ENCODE measurements at places on chromosomes 4 and X.

- DNase-seq = no peak
These were observed 33.0 kb downstream of the MOB1B start for GRCh38 chr4:70935038-70935695.

- DNase-seq = no peak
These were observed 126.5 kb downstream of the KIT start for GRCh38 chr4:54784161-54784671.

- DNase-seq = no peak
These were observed 167.8 kb upstream of the PCDH18 start for GRCh38 chr4:137700072-137700471.

DNA sequence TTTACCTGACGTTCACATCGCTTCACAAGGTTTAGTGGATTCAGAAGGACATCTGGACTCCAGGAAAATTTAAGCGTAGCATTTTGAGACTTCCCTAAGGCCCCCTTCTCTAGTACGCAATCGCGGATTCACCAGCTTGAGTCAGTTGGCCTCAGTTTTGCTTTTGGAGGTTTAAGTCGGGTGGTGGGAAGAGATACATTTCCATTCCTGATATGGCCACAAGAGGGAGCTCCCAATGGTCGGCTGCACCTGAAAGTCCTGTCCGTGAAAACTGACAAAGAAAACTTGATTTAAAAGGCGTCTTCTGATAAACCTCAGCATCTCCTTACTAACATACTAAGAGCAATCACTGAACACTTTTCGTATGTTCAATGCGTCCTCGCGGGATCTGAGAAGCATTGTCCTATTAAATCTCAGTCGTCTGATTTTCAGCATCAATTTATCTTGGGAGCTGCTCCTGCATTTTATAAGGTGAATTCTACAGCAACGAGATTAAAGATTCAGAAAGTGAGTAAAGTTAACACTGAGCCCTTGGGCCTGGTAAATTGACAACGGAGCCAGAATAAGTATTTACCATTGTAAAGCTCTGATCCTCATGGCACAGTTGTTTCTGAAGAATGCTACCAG is 50.6 kb downstream of the LGI2 start:
- DNase-seq = no peak

GRCh38 chr4:2570551-2571222 is 34.2 kb downstream of the FAM193A start:
- DNase-seq = peak; percentile 11

DNA sequence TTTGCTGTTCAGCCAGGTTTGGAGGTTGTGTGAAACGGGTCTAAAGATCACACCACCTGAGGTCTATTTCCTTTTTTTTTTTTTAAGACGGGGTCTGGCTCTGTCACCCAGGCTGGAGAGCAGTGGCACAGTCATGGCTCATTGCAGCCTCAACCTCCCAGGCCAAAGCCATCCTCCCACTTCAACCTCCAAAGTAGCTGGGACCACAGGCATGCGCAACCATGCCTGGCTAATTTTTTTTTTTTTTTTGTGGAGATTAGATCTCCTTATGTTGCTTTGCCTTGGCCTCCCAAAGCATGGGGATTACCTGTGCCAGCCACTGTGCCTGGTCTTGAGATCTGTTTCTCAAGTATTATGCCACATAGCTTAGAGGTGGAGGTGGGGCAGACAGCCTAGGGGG is 49.2 kb upstream of the ELOVL6 start:
- DNase-seq = no peak

DNA sequence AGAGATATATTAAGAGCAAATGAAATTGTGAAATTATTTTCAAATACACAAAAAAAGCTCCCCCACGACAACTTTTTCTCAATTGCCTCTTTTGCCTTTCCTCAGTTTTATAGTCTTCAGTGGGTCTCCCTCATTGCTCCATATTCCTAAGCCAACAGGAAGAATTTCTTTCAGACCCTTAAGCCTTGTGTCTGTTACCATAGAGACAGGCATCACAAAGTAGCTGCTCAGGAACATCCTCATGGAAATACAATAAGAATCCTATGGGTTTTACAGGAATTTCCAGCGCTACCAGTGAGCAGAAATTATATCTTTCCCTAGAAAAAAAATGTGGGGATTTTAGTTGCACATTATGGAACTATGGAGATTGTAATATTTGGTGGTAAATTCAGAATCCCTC is 121.9 kb upstream of the DMD start:
- DNase-seq = no peak

- no peak for DNase-seq
These were observed 42.1 kb downstream of the TMEM165 start for GRCh38 chr4:55437823-55438222.

DNA sequence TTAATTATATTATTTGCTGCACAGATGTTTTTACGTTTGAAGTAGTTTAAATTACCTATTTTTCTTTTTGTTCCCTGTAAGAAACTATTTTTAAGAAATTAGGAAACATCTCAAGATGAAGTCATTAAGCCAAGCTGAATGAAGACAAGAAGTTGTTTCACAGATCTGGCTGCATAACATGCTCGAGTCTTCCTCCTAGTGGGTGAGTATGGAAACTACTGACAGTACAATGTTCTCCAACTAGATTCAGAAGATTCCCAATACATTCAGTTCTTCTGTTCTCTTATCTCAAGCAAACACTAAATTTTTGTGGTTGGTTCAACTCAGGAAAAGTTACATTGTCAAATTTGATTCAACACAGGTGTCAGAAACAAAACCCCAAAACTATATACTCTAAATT is 256.8 kb upstream of the VCX start:
- DNase-seq = no peak

DNA sequence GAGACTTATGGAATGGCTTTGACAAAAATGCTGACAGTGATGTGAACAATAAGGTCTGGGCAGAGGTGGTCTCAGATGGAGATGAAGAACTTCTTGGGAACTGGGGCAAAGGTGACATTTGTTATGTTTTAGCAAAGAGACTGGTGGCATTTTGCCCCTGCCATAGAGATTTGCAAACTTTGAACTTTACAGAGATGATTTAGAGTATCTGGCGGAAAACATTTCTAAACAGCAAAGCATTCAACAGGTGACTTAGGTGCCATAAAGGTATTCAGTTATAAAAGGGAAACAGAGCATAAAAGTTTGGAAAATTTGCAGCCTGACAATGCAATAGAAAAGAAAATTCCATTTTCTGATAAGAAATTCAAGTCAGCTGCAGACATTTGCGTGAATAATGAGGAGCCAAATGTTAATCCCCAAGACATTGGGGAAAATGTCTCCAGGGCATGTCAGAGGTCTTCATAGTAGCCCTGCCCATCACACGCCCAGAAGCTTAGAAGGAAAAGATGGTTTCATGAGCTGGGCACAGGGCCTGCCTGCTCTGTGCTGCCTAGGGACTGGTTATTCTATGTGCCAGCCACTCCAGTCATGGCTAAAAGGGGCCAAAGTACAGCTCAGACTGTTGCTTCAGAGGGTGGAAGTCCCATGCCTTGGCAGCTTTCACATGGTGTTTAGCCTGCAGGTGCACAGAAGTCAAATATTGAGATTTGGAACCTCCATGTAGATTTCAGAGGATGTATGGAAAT is 782.2 kb downstream of the TRAM1L1 start:
- DNase-seq = no peak

GRCh38 chr4:8846826-8847225 is 24.8 kb downstream of the HMX1 start:
- no peak for DNase-seq

GRCh38 chr4:183602557-183603027 is 56.4 kb downstream of the RWDD4 start:
- no peak for DNase-seq

- peak; percentile 10 for DNase-seq
These were observed 229.0 kb downstream of the ANK2 start for GRCh38 chr4:113278324-113278934.

DNA sequence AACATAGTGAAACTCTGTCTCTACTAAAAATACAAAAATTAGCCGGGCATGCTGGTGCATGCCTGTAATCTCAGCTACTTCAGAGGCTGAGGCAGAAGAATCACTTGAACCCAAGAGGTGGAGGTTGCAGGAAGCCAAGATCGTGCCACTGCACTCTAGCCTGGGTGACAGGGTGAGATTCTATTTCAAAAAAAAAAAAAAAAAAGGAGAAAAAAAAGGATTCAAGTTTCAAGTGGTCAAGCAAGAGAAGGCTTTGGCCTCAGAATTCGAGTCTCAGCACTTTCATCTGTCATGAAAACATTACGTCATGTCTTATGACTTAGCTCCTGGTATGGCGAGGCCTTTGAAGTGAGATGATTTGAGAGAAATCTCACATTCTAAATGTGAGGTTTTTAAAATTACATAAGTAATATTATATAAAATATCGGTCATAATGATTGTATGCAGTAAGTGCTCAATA is 21.2 kb upstream of the DHRSX start:
- no peak for DNase-seq

- DNase-seq = no peak
These were observed 834.7 kb downstream of the RAPGEF2 start for GRCh38 chr4:159937595-159937994.

DNA sequence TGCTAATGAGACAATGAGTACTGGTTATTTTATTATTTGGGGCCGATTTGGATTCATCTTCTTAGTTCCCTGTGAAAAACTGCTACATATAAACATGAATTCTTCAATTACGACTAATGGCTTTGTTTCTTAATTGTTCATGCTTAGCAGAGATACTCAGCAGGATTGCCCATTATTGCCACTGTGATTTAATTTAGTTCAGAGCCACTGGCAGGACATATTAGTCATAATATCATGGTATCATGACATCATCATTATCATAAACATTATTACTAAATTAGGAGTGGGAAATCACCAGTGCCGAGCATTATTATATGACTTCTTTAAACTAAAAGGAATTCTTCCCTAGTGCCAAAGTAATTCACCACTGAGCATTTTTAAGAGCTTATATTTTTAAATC is 201.4 kb downstream of the SPOCK3 start:
- DNase-seq = no peak

GRCh38 chr4:159292137-159292896 is 189.4 kb downstream of the RAPGEF2 start:
- no peak for DNase-seq

DNA sequence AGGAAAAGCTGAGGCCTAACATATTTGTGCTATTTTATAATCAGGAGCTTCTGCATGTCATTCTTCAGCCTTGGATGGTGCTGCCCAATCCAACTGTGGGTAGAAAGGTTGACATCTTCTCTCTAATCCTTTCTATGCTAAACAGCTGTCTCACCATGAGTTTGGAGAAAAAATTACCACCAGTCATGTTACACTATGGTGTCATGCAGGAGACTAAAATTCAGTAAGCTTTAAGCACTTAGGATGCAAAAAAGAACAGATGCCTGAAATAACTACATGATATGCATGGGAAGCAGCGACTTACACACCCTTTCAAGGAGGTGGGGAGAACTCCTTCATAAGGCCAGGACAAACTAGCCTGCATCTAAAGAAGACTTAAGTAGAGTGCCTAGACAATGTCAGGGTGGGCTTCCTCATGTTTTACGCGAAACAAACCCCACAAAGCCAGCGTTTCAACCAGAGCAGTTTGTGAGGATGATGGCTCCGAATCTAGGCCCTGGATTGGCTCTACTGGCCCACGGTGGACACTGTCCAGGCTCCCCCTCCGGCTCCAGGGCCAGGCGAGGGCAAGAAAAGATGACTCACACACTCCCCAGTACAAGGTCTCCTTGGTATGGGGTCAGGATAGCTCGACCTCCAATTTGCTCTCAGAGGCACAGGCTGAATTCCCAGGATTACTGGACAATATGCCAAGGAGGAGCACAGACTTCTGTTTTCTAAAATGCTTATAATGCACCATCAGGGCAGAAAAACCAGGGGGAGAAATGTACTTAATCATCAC is 45.1 kb downstream of the STX18 start:
- DNase-seq = no peak

DNA sequence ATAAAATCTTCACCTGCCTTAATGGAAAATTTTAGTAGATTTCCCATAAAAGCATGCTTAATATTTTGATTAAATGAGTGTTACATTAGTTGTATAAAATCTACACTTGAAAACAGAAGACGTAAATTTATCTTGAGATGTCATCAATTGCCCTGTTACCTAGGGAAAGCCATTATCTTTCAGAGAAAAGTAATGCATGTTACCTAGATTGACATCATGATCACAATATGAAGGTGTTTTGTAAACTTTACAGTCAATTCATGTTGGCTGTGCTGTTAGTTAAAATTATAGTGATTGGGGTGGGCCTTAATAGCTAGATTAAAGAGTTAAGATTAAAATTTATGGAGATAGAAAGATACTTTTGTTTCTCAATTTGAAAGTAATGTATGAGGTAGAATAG is 293.2 kb upstream of the PCDH18 start:
- DNase-seq = no peak

GRCh38 chr4:98864560-98864959 is 64.4 kb downstream of the EIF4E start:
- no peak for DNase-seq

GRCh38 chr4:81854406-81854805 is 382.7 kb upstream of the RASGEF1B start:
- DNase-seq = no peak

- DNase-seq = no peak
These were observed 674.8 kb downstream of the IQCM start for GRCh38 chr4:149140841-149141240.

- DNase-seq = no peak
These were observed 614.6 kb downstream of the PPP4R3C start for GRCh38 chrX:26848511-26848910.

DNA sequence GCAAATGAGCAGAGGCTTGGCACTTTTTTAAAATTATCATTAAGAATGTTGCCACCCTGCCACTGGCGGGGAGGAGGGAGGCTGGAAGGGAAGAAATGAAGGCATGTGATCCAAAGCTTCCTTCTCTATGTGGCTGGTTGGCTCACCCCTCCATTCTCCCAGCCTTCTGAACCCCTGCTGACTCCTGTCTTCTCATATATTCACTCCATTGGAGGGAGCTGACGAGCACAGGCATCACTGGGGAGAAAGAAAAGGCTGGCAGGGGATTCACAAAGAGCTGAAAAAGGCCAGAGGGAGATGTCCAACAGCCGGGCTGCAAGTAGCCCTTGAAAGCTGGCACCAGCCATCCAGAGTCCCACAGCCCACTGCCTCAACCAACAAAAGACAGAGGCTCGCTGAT is 495.6 kb downstream of the BCOR start:
- DNase-seq = no peak

GRCh38 chr4:78584863-78585547 is 33.4 kb downstream of the ANXA3 start:
- DNase-seq = no peak

GRCh38 chr4:176271749-176272148 is 2.7 kb upstream of the ASB5 start:
- no peak for DNase-seq

DNA sequence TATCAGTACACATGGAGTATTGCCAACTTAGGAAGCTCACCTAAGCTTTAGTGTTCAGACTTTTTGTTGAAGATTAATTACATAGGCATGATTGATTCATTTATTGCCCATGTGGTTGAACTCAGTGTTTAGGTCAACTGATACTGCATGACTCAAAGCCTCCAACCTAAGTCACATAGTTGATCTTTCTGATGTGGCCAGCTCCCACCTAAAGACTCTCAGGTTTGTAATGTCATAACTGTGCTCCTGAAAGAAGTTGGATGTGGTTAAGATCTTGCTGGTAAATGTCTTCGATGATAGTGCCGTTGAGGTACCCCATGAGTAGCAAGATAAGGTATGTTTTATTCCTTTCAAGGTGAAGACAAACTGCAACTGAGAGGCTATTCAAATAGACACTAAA is 192.5 kb downstream of the EDA start:
- DNase-seq = no peak
